Type B pancreatic cell (in vitro differentiated cells): ENCODE measurements at places on chromosomes 5 and 9. TPM values are rescaled to one million over a fixed set of nuclear protein-coding genes. Genes with fewer than 3 reads are reported as not detected.

GRCh38 chr5:30195036-30195435, 998.5 kb upstream of the CDH6 start:
- DNase-seq = no peak

The PCDHB7 gene
- total RNA-seq = 0.29 and 0.63 TPM in 2 replicates

DNA sequence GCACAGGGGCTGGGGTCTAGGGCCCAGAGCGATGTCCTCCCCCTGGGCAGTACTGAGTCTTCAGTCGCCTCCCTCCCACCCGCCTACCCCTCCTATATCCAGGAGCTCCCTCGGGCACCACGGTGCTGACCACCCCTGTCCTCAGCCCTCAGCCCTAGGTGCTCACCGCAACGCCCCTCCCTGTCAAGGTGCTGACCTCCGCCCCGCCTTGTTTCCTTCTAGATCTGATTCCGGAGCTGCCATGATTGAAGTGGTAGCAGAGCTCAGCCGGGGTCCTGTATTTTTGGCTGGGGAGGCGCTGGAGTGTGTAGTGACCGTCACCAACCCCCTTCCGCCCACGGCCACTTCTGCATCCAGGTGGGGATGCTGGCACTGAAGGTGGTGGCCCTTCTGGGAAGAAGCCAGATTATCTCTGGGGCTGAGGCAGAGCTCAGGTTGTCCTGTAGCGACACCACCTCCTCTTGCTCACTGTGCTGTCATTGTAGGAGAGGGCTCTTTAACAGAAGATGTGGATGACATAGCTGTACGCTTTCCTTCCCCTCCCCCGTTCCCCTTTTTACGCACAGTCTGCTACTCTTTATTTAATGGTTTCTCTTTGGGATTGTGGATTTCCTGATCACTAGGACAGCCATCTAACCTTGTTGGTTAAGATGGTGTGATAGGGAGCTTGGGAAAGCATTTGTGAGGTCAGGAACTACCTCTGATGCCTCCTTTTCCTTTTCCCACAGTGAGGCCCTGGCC, 598 bp downstream of the RGP1 start:
- DNase-seq = no peak

GRCh38 chr5:8727396-8727795, 818.5 kb downstream of the SEMA5A start:
- no peak for DNase-seq

GRCh38 chr5:128681096-128681495, 143.1 kb upstream of the FBN2 start:
- no peak for DNase-seq

- DNase-seq = no peak
Observed at GRCh38 chr9:106648799-106649198, 214.2 kb upstream of the ZNF462 start.

DNA sequence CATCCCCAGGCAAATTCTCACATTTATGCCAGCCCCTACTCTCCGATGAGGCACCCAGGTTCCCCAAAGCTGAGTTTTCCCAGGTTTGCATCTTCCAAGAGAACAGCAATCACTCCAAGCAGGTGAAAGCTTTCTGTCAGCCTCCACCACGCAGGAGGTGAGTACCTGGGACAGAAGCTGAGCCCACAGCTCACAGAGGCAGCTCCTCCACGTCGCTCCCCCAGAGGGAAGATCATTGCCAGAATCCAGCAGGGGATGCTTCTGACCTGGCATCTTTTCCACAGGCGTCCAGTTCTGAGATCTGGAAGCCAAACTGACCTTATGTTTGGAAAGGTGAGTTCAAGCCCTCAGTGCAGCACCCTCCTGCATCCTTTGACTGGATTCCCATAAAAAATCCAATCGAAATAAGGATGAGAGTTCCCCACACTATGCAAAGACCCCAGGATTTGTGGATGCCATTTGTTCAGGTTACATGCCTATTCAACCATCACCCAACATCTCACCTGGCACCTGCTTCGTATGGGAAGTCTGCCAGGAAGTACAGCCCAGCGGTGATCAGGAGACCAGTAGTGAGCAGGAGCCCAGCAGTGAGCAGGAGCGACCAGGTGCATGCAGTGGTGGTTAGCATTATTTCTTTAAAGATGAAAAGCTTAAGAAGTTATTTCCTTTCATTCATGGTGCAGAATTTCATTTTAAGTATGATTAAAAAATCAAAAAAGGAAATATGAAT, 47.4 kb upstream of the OLFM1 start:
- peak; percentile 34 for DNase-seq

The PFN3 gene
- total RNA-seq = not detected in 2 replicates

DNA sequence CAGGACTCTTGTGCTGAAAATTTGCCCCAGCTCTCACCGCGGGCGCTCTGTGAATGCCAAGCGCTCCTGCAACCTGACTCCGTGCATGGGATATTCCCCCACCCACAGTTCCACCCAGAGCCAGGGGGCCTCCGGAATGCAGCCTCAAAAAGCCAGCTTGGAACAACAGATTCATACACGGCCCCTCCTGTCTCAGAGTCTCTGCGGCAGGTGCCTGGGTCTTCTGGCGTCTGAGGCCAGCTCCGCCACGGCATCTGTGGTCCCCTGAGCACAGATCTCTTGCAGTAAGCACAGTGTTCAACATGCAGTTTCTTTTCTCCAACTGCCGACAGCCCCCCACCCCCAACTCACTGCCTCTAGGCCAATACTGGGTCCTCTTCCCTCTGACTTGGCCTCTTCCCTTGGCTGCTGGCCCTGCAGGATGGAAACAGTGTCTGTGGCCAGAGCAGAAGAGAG, 355.7 kb upstream of the IRX2 start:
- no peak for DNase-seq

The NEUROG1 gene
- 3.7 TPM in 1 of 2 replicates, not detected in the other for total RNA-seq

GRCh38 chr5:5344606-5345005, 77.9 kb upstream of the ICE1 start:
- DNase-seq = no peak

The PRRT1B gene
- 3.0 and 5.6 TPM in 2 replicates for total RNA-seq

GRCh38 chr5:62308439-62308838, 2.4 kb downstream of the KIF2A start:
- DNase-seq = no peak

DNA sequence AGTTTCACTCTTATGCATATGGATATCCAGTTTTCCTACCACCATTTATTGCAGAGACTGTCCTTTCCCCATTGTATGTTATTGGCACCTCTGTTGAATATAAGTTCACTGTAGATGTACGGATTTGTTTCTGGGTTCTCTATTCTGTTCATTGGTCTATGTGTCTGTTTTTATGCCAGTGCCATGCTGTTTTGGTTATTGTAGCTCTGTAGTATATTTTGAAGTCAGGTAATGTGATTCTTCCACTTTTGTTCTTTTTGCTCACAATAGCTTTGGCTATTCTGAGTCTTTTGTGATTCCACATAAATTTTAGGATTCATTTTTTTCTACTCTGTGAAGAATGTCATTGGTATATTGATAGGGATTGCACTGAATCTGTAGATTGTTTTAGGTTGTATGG, 26.1 kb upstream of the CCNB1 start:
- DNase-seq = no peak

The MRPS30 gene
- 50.1 and 52.9 TPM in 2 replicates for total RNA-seq

DNA sequence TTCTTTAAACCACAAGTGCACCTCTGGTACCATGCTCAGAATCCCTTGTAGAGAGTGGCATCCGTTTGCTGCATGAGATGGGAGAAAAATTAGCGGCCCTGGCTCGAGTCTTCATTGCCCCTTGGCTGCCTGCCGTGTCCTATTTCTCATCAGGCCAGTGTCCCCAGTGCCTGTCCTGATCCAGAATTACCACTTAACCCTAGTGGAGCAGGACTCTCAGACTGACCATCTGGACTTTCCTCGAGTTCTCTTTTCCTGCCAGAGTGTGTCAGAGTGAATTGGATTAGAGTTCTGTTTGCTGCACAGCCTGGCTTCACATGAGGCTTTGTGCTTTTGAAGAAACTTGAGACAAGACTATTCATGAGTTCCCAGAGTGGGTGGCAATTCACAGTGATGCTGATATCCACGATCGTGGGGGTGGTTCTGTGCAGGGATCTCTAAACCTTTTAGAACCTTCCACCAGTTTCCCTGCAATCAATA, 92.6 kb downstream of the C9orf152 start:
- no peak for DNase-seq

The LCN10 gene
- not detected in 2 replicates for total RNA-seq

DNA sequence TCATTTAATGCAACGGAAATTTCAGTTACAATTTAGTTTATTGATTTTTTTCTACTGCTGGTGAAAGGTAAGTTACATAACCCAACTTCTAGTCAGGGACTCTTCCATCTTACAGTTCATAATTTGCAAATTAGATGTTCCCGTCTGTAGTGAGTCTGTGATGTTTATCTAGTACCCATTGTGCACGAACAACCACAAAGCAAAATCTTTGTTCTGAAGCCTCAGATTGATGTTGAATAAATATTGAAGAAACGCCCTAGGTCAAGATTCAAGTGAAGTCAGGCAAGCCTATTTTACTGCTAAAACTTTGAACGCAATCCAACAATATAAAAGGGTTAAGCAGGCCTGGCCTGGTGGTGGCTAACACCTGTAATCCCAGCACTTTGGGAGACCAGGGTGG, 43.1 kb downstream of the BASP1 start:
- DNase-seq = no peak

DNA sequence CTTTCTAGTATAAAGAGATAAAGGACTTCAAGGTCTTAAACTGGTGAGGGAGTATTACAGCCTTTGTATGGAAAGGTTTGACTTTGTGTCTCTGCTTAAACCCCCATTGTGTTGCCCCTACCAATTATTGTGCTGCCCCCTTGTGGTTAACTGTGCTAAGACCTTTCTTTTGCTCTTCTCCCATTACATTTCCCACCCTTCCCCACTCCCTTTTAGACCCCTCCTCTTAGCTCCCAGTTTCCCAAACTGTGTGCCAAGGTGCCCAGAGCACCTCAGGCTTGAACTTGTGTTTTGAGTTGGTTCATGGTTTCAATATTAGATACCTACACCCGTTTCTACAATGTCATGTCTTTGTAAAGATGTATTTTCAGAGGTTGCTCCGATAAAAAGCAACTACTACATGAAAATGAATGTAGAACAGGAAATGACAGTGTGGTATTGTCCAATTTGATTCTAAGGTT, 2.9 kb downstream of the JAK2 start:
- no peak for DNase-seq

DNA sequence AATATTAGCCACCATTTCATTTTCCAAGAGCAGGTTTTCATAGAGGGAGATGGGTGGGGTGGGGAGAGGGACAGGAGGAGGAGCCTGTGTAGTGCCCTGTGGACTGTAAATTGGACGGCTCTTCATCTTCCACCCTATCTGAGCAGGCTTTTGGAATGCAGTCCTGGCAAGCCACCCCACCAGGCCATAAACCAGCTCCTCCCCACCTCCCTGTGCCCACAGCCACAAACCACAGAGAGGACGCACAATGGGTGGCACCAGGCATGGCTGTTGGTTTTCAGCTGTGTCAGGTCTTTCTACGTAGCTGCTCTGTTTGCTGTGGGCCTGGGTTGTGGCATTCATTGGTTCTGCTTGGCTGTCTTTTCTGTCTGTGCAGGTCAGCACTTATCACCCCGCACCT, 58.0 kb downstream of the PLAC8L1 start:
- no peak for DNase-seq

GRCh38 chr5:41418220-41419031, 92.0 kb downstream of the PLCXD3 start:
- DNase-seq = no peak

GRCh38 chr5:173925449-173926071, 37.4 kb downstream of the CPEB4 start:
- no peak for DNase-seq

The GPR150 gene
- total RNA-seq = not detected in 2 replicates

The MUSK gene
- total RNA-seq = not detected in 2 replicates

DNA sequence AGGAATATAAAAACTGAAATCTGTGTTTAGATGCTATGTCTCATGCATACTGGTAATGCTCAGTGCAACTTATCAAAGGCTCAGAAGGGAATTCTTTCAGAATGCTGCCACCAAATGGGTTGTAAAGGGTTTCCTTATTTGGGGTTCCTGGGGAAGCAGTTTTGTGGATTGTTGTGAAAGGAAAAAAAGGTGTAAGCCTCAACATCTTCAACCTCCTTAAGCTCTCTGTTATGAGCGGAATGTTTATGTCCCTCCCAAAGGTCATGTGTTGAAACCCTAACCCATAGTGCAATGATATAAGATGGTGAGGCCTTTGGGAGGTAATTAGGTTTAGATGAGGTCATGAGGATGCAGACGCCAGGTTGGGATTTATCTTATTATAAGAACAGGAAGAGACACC, 41.6 kb downstream of the GNA14 start:
- no peak for DNase-seq

DNA sequence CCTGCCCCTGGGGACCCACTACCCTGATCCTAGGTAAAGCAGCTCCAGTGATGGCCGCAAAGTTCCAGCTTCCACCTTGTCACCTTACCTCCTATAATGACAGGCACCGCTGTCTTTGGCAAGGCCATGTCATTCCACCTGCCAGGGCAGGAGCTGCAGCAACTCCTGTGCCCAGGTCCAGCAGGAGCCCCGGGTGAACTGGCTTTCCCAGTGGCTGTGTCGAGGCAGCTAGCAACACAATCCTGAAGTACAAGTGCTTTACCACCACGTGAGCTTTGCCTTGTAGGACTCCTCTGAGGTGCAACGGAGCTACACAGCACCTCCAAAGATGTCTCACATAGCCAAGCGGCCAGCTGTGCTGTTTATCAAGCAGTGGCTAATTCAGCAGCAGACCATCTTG, 20.7 kb upstream of the MGAT1 start:
- DNase-seq = no peak

GRCh38 chr9:32483343-32483742, 42.7 kb downstream of the RIGI start:
- no peak for DNase-seq

- no peak for DNase-seq
Observed at GRCh38 chr9:137494550-137495351, 35.6 kb upstream of the NSMF start.

DNA sequence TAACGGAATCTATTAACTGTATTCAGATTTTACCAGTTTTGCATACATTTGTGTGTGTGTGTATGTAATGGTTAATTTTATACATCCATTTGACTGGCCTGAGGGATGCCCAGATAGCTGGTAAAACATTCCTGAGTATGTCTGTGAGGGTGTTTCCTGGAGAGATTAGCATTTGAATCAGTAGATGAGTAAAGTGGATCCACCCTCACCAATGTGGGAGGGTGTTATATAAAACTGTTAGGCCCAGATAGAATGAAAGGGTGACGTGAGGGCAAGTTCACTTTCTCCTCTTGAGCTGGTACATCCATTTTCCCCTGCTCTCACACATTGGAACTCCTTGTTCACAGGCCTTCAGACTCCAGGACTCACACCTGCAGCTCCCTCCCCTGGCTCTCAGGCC, 88.7 kb downstream of the EMB start:
- no peak for DNase-seq
